Natural killer cell (primary cell): ENCODE measurements at places on chromosomes 7 and 10. TPM values are rescaled to one million over a fixed set of nuclear protein-coding genes. Genes with fewer than 3 reads are reported as not detected.

The H2BK1 gene
- not detected for total RNA-seq

The VSIR gene
- total RNA-seq = 134 TPM

The GRM3 gene
- not detected for total RNA-seq

The TMEM176B gene
- total RNA-seq = not detected

The SFTPA1 gene
- total RNA-seq = not detected

The PDZD7 gene
- 0.52 TPM for total RNA-seq

The NRP1 gene
- total RNA-seq = 1.5 TPM

The PON2 gene
- 26.6 TPM for total RNA-seq

The CPED1 gene
- total RNA-seq = 0.96 TPM

The TMEM270 gene
- not detected for total RNA-seq

GRCh38 chr7:37952240-37952639, 31.8 kb downstream of the EPDR1 start:
- no peaks in the 10 kb centered on the region for H3K36me3 ChIP-seq
- no peak overlapping the region for H3K4me3 ChIP-seq
- peaks cover 5% of the 10 kb centered on the region for H3K4me1 ChIP-seq
- no peak overlapping the region for H3K27ac ChIP-seq

DNA sequence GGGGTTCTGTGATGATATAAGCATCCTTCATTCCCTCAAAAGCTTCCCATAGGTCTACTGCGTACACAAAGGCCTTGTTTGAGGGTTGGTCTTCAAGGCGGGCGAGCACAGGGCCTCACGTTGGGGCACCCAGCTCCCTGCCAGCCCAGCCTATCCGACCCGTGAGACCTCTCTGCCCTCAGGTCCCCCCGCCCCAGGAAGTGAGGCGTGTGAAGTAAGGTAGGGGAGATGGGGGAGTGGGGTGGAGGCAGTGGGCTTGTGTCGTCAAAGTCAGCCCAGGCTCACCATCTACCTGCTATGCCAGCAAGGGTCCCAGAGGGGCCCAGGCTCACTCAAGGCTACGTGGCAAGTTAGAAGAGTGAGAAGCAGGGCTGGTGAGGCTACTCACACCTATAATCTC, 47.6 kb upstream of the ELFN1 start:
- no peak overlapping the region for H3K27ac ChIP-seq
- H3K36me3 ChIP-seq = no peaks in the 10 kb centered on the region
- H3K4me3 ChIP-seq = no peak overlapping the region
- no peaks in the 10 kb centered on the region for H3K4me1 ChIP-seq
- no peak for DNase-seq
- H3K27me3 ChIP-seq = no peaks in the 10 kb centered on the region

- H3K4me3 ChIP-seq = no peak overlapping the region
- peaks cover 46% of the 10 kb centered on the region for H3K27me3 ChIP-seq
- H3K36me3 ChIP-seq = no peaks in the 10 kb centered on the region
- no peak for DNase-seq
- H3K4me1 ChIP-seq = no peaks in the 10 kb centered on the region
Measured at GRCh38 chr10:117531371-117532002, 11.1 kb upstream of the EMX2 start.

DNA sequence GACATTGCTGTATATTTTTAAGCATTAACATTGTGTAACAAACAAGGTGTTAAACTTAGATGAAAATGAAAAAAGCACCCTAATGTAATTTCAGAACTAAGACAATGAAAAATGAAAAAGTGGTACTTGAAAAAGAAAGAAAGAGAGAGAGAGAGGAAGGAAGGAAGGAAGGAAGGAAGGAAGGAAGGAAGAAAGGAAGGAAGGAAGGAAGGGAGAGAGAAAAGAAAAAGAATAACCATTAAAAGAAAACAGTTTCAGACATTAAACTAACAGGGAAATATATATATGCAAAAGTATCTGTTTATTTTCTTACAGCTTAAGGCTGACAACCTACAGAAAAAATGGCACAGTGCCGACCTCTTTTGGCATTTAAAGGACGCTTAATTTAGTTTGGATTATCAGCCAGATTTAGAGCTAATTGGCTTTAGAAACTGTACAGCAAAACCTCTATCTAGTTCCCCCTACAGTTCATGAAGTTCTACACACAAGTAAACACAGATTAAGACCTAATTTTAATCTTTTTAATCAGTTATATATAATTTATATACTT, 13.8 kb downstream of the MTERF1 start:
- H3K4me3 ChIP-seq = no peak overlapping the region
- H3K36me3 ChIP-seq = peaks cover 2% of the 10 kb centered on the region
- no peaks in the 10 kb centered on the region for H3K4me1 ChIP-seq
- no peaks in the 10 kb centered on the region for H3K27me3 ChIP-seq
- no peak for DNase-seq
- H3K27ac ChIP-seq = no peak overlapping the region

- no peaks in the 10 kb centered on the region for H3K36me3 ChIP-seq
- DNase-seq = no peak
- no peaks in the 10 kb centered on the region for H3K27me3 ChIP-seq
Measured at GRCh38 chr10:131738396-131738735, 162.4 kb upstream of the PPP2R2D start.

DNA sequence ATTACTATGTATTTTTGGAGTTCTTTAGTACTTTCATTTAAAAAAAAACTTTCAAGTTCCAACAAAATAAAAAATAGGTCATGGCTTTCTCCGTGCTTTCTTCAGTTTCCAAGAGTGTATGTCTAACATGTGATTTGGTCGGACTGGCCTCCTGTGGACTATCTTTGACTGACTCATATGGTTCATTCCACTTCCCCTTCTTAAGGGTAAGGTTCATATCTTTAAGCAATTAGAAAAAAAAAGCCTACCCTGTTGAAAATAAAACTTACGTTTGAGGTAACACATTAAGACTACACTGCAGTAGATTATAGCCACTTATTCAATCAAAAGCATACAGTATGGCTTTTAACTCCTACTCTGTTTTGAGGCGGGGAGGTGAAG, 112.8 kb upstream of the AHR start:
- peak; percentile 11 for DNase-seq
- no peak overlapping the region for H3K4me3 ChIP-seq
- H3K27me3 ChIP-seq = no peaks in the 10 kb centered on the region
- H3K36me3 ChIP-seq = no peaks in the 10 kb centered on the region

DNA sequence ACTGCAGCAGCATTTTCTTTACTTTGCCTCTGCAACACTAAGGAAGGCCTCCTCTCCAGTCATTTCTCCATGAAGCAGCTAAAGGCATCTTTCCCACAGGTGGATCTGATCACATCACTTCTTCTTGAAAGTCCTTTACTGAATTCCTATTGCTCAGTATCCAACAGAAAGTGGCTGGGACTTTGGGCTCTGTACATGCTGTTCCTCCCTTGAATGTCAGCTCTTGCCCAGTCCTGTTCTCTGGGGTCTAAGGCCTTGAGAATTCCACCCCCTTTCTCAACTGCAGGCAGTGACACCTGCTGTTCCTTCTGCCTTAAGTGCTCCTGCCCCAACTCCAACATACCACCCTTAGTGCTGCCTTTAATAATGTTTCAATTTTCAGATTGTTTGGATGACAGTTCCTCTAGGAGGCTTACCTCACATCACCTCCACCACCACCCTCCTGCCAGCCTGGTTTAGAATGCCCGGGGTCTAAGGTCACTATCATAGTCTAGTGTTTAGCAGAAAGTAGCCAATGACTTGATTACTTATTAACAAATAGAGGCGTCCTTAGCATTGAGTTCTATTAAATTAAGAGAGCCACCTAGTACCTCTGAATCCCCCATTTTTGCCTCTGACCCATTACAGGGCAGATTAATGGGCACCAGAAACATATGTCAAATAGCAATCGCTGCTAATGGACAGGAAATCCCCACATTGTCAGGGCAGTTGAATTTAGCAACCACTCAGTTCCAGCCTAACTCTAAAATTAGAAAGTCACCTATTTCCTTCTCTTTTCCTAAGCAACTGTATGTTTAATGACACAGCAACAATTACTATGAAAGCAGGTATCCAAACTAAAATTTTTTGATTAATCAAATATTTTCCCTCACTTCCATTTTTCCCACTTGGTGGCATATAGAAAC, 11.4 kb downstream of the INHBA start:
- H3K4me1 ChIP-seq = no peaks in the 10 kb centered on the region
- H3K36me3 ChIP-seq = no peaks in the 10 kb centered on the region
- H3K27me3 ChIP-seq = no peaks in the 10 kb centered on the region
- H3K4me3 ChIP-seq = no peak overlapping the region
- H3K27ac ChIP-seq = no peak overlapping the region

GRCh38 chr10:133162178-133162909, 2.3 kb downstream of the KNDC1 start:
- H3K27me3 ChIP-seq = peaks cover 14% of the 10 kb centered on the region
- no peak overlapping the region for H3K27ac ChIP-seq
- peaks cover 12% of the 10 kb centered on the region for H3K4me1 ChIP-seq
- H3K4me3 ChIP-seq = no peak overlapping the region
- H3K36me3 ChIP-seq = no peaks in the 10 kb centered on the region

GRCh38 chr10:11411926-11412545, 199.4 kb downstream of the USP6NL start:
- H3K27me3 ChIP-seq = no peaks in the 10 kb centered on the region
- peaks cover 18% of the 10 kb centered on the region for H3K4me1 ChIP-seq
- no peaks in the 10 kb centered on the region for H3K36me3 ChIP-seq
- H3K4me3 ChIP-seq = no peak overlapping the region
- no peak for DNase-seq

GRCh38 chr10:124677293-124677699, 66.9 kb downstream of the FAM53B start:
- H3K4me3 ChIP-seq = no peak overlapping the region
- no peaks in the 10 kb centered on the region for H3K27me3 ChIP-seq
- H3K36me3 ChIP-seq = peaks cover 41% of the 10 kb centered on the region
- DNase-seq = no peak
- peaks cover 97% of the 10 kb centered on the region for H3K4me1 ChIP-seq

GRCh38 chr7:96996111-96996957, 9.0 kb upstream of the DLX6 start:
- peaks cover 67% of the 10 kb centered on the region for H3K27me3 ChIP-seq
- DNase-seq = no peak
- H3K36me3 ChIP-seq = no peaks in the 10 kb centered on the region
- H3K4me1 ChIP-seq = peaks cover 5% of the 10 kb centered on the region
- H3K4me3 ChIP-seq = no peak overlapping the region

GRCh38 chr10:131187274-131187673, 124.2 kb downstream of the TCERG1L start:
- H3K27me3 ChIP-seq = no peaks in the 10 kb centered on the region
- DNase-seq = no peak
- H3K4me3 ChIP-seq = no peak overlapping the region
- H3K4me1 ChIP-seq = no peaks in the 10 kb centered on the region
- no peak overlapping the region for H3K27ac ChIP-seq

DNA sequence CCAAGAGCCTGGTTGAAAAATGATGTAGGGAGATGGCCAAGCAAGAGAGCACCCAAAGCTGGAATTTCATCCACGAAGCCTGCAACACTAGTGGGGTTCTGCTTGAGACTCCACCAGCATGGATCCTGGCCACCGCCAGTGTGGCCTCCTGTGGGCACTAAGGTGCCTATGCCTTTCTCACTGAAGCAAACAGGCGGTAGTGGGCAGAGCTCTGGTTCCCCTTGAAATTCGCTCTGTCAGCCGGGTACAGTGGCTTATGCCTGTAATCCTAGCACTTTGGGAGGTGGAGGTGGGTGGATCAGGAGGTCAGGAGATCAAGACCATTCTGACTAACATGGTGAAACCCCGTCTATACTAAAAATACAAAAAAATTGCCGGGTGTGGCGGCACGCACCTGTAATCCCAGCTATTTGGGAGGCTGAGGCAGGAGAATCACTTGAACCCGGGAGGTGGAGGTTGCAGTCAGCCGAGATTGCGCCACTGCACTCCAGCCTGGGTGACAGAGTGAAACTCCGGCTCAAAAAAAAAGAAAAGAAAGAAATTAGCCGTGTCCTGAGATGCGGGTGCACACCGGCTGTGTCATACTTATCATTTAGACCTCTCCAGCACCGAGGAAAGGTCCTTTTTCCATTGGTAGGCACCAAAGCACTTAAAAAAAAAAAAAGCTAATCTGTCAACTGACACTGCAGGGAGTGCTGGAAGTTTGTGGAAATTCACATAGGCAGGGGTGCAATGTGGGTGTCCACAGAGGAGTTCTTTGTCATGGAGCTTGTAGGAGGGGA, 28.3 kb downstream of the CCM2 start:
- peak overlapping the region; percentile 78 for H3K27ac ChIP-seq
- peaks cover 66% of the 10 kb centered on the region for H3K4me1 ChIP-seq
- H3K4me3 ChIP-seq = peak overlapping the region; percentile 88
- H3K27me3 ChIP-seq = no peaks in the 10 kb centered on the region
- peaks cover 7% of the 10 kb centered on the region for H3K36me3 ChIP-seq
- peak; percentile 34 for DNase-seq

- H3K4me3 ChIP-seq = no peak overlapping the region
- H3K27ac ChIP-seq = no peak overlapping the region
- no peaks in the 10 kb centered on the region for H3K27me3 ChIP-seq
- DNase-seq = no peak
- no peaks in the 10 kb centered on the region for H3K36me3 ChIP-seq
- no peaks in the 10 kb centered on the region for H3K4me1 ChIP-seq
Measured at GRCh38 chr10:45282061-45282460, 33.3 kb downstream of the OR13A1 start.

- peaks cover 7% of the 10 kb centered on the region for H3K27me3 ChIP-seq
- H3K4me1 ChIP-seq = no peaks in the 10 kb centered on the region
- no peaks in the 10 kb centered on the region for H3K36me3 ChIP-seq
- no peak overlapping the region for H3K4me3 ChIP-seq
Measured at GRCh38 chr7:150953061-150953997, 24.8 kb downstream of the KCNH2 start.

- H3K36me3 ChIP-seq = no peaks in the 10 kb centered on the region
- H3K4me1 ChIP-seq = peaks cover 17% of the 10 kb centered on the region
- H3K27ac ChIP-seq = peak overlapping the region; percentile 96
- no peaks in the 10 kb centered on the region for H3K27me3 ChIP-seq
- peak; percentile 60 for DNase-seq
Measured at GRCh38 chr10:31318382-31318853, 598 bp upstream of the ZEB1 start.

DNA sequence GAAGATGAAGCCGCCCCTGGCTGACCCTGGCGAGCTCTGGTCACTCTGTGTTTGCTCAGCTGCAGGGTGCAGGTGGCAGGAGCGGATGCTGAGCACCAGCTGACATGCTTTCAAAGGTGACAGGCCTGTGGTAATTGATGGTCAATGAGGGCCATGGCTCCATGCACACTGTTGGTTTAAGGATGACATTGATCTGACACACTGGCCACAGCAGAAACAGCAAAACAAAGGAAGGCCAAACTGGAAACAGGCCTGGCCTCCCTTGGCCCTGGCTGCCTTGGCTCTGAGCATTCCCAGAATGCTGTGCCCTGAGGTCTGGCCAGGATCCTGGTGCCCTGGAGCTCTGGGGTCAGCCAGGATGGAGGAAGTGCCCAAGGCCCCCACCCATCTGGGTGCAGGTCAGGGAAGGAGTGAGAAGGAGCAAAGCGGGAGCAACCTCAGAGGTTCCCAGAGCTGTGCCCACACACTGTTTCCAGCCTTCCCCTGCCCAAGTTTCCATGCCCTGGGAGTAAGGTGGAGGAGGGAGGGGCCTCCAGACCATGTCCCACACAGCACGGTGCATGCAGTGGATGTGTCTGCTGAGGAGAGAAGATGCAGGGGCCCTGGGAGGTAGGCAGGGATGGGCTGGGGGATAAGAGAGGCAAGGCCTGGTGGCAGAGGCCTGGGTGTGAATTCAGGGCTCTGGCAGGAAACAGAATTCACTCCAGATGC, 302.2 kb downstream of the RPS24 start:
- no peaks in the 10 kb centered on the region for H3K36me3 ChIP-seq
- no peak overlapping the region for H3K4me3 ChIP-seq
- no peaks in the 10 kb centered on the region for H3K4me1 ChIP-seq
- peak; percentile 5 for DNase-seq
